ENCODE measurements at places on chromosomes 5 and 9.

DNA sequence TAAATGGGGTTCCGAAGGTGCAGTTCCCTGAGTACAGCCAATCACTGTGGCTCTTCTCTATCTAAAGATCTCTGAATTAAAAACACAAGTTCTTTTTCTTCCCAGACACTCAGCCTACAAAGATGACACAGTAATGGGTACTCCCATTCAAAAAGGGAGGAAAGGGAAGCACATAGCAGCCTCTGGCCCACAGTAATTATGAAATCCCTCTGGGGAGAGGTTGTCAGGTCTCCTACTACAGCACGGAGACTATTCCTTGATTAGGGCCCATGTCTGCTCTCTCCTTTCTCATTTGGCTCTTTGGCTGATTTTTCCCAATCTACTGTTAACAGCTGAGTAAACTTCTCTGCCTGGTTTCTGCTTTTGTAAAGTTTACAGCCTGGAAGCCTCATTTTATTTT is 62.0 kb upstream of the RANBP3L start:
- no peak for DNase-seq

- no peak for DNase-seq
Observed at GRCh38 chr5:152990649-152991048, 499.8 kb upstream of the GRIA1 start.

- no peak for DNase-seq
Observed at GRCh38 chr9:70012569-70012968, 31.1 kb upstream of the MAMDC2 start.

- no peak for DNase-seq
Observed at GRCh38 chr9:134487066-134487710, 154.4 kb upstream of the COL5A1 start.

DNA sequence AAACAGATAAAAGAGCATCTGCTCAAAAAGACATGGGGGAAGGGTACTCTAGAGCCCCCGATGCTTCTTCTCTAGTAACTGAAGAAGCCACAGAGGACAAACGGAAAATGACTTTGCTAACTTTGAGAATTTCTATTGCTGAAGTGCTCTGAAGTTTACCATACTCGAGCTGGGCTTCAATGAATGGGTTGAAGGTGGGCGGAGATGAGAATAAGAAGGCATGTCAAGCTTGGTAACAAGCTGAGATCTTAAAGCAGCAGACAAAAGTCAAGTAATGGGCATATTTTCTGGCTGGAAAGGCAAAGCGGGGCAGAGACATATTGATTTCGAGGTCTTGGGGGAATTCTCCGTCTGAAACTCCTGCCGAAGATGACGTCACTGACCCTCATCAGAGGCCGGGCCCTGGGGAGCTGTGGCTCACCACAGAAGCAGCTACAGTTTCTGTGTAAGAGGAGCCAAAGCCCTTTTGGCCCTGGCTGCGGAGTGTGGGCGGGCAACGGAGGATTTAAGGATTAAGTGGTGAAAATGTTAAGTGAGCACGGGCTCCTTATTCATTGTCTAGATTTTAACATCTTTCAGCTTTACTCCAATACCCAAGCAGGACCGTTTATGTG is 115.8 kb upstream of the SLIT3 start:
- no peak for DNase-seq

GRCh38 chr9:78297672-78297961 is 692 bp downstream of the PSAT1 start:
- no peak for DNase-seq

- DNase-seq: no peak
Observed at GRCh38 chr5:142834504-142834903, 64.3 kb downstream of the ARHGAP26 start.

Measured in hematopoietic multipotent progenitor cell (in vitro differentiated cells).